M059J (cell line): ENCODE measurements at places on chromosomes 12 and 14. TPM values are rescaled to one million over a fixed set of nuclear protein-coding genes. Genes with fewer than 3 reads are reported as not detected.

KSR2 gene
- 0.20 and 0.30 TPM in 2 replicates for total RNA-seq

C1QL4 gene
- total RNA-seq, result 0.39 TPM in 1 of 2 replicates, not detected in the other

CYP27B1 gene
- total RNA-seq, result 1.8 and 3.2 TPM in 2 replicates

PLA2G1B gene
- total RNA-seq, result not detected in 2 replicates

KRT1 gene
- total RNA-seq, result not detected in 2 replicates

APOLD1 gene
- 16.9 and 18.9 TPM in 2 replicates for total RNA-seq

DCN gene
- 16.3 and 16.5 TPM in 2 replicates for total RNA-seq

NDUFB1 gene
- 275 and 582 TPM in 2 replicates for total RNA-seq

CATSPERB gene
- not detected in 2 replicates for total RNA-seq

PRKD1 gene
- 5.8 TPM in 2 replicates for total RNA-seq

TAS2R46 gene
- not detected in 2 replicates for total RNA-seq

SIX6 gene
- total RNA-seq, result not detected in 2 replicates

ASCL1 gene
- not detected in 2 replicates for total RNA-seq

GRCh38 chr12:94418517-94418916 lies 41.1 kb downstream of the CEP83 start:
- peak; percentile 6 for DNase-seq

- peak; percentile 99 for DNase-seq
Observed at GRCh38 chr14:54652188-54652587, 85.3 kb downstream of the SAMD4A start.

DNA sequence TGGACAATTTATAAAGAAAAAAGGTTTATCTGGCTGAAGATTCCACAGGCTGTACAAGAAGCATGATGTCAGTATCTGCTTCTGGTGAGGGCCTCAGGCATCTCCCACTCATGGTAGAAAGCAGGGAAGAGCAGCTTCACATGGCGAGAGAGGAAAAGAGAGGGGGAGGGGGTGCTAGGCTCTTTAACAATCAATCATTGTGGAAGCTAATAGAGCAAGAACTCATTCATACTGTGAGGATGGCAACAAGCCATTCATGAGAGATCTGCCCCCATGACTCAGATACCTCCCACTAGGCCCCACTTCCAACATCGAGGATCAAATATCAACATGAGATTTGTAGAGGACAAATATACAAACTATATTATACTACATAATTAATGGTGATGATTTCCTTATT lies 361.9 kb upstream of the FAR2 start:
- no peak for DNase-seq

GRCh38 chr12:1642513-1642912 lies 13.5 kb downstream of the WNT5B start:
- DNase-seq, result no peak

GRCh38 chr12:53764615-53765014 lies 12.8 kb upstream of the CISTR start:
- no peak for DNase-seq

DNA sequence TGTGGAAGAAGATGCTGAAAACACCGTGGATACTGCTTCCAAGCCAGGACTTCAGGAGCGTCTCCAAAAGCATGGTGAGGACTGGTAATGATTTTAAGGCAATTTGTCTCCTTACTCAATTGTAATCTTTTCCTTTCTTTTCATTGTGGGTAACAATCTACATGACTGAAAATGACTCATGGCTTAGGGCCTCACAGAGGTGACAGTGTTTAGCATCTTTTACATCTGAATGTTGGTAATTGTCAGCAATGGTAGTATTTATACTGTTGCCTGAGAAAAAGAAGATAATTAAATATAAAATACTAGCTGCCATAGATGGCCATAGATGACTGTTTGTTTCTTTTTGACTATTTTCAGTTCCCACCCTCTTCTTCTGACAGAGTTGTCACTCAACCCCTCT lies 31.6 kb downstream of the TULP3 start:
- peak; percentile 46 for DNase-seq

GRCh38 chr14:61662437-61663311 lies 32.6 kb upstream of the HIF1A start:
- DNase-seq, result peak; percentile 98

GRCh38 chr12:29376118-29376517 lies 4.9 kb downstream of the ERGIC2 start:
- DNase-seq, result no peak

GRCh38 chr14:35412272-35413056 lies 7.9 kb upstream of the NFKBIA start:
- DNase-seq, result no peak

- DNase-seq, result no peak
Observed at GRCh38 chr14:102472791-102473150, 36.8 kb downstream of the ANKRD9 start.

DNA sequence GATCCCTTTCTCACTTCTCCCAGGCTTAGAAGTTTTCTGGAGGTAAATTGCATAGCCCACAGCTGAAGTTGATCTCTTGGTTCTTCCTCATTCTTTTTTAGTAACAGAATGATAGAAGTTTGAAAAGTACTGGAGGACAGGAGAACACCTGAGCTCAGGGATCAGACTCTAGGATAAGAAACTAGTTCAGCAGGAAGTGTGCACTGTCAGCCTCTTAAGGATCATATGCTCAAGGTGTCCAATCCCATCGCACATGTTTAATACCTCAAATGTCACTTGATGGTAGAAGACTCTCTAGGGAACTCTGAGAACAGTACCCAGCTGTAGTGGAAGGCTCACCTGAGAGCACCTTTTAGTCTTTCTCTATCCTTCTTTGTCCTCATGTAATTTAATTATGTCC lies 14.7 kb upstream of the LIMA1 start:
- DNase-seq, result no peak

DNA sequence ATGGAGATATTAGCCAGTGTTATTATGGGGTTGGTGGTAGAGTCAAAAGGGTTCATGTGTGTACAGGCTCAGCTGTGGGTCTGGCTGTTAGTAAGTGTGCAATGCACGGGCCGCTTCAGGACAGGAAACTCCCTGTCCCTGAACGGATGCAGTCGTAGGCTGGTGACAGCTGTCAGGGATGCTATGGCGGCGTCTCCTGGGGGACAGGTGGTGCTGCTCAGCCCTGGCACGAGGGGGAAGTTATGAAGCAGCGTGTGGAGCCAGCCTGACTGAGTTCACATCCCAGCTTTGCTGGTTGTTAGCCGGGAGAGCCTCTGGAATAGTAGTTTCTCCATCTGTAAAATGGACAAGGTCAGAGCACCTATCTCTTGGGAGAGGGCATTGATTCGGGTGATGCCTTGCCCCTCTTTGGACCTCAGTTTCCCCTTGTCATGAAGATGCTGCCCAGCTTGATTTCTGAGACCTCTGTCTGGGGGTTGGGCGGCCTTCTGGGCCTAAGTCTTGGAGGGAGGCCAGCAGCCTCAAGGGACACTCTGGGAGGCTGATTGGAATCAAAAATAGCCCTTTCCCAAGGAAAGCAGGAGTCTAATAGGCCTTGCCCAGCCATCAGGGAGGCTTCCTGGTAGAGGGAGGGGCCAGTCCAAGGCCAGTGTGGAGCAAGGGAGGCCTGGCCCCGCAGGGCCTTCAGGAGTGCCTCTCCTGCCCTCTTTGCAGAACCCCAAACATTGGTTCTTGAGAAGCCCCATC lies 7.1 kb downstream of the ASB2 start:
- DNase-seq, result no peak

DNA sequence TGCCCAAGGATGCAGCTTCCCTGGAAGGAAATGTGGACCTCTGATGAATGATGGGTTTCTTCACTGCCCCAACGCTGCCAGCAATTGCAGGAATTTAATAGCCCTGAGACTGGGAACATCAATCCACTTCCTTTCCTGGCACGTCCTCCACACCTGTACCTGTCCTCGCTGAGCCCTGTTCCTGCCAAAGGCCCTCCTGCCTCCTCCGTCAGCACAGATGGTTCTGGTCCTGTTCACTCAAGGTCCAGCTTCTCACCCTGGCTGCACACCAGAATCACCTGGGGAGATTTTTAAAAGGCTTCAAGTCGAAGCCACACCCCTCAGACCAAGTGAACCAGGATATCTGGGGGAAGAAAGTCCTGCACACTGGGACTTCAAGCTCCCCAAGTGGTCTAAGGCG lies 38.4 kb upstream of the TMEM132C start:
- no peak for DNase-seq

GRCh38 chr14:26191123-26191522 lies 406.7 kb downstream of the NOVA1 start:
- DNase-seq, result no peak

DNA sequence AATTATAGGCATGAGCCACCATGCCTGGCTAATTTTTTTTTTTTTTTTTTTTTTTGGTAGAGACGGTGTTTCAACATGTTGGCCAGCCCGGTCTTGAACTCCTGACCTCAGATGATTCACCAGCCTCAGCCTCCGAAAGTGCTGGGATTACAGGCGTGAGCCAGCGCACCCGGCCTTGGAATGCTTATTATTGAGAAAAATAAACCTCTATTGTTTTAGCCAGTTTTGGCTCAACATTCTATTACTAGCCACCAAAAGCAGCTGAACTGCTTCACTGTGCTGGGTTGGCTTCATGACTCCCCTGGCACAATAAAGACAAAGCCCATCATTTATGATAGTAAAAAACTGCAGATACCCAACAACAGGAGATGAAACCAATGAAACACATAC lies 93.5 kb upstream of the CEP83 start:
- DNase-seq, result peak; percentile 88

DNA sequence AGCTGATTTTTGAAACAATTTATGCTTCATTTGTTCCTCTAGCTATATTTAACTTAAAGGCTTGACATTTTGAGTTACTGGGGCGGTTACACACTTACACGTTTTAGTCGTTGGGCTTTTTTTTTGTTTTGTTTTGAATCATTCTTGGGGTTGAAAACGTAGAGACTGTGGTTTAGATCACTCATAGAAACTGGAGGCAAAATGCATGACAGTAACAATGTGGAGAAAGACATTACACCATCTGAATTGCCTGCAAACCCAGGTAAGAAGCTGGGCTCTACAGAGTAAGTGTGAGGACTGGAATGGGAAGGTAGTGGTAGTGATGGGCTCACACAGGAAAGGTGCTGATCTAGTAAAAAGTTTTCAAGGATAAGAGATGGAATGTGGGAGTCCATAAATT lies at the start of gene CLEC2D:
Gene CLEC2D, plus strand, starts transcription at position 180 of the 400 bp plus-strand sequence. Its CDS starts 22 bp downstream, at position 202.
- no peak for DNase-seq

DNA sequence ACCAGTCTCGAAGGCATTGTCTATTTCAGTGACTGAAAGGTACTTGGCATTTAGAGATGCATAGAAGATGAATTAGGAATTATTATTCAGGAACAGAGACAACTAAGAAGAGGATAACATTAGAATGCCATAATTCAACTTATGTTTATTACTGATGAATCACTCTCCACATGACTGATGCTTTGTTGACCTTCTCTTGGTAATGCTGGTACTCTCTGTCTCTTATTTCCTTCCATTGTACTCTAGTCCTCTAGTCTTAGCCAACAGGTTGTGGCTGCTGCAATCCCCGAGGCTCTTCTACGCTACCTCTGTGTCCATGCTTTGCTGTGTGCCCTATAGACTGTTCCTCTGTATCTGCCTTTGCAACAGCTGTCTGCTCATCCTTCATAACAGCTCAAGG lies 652.9 kb downstream of the NRXN3 start:
- DNase-seq, result no peak

- no peak for DNase-seq
Observed at GRCh38 chr14:28565345-28565744, 201.2 kb upstream of the FOXG1 start.

- no peak for DNase-seq
Observed at GRCh38 chr12:92175961-92176360, 30.3 kb upstream of the BTG1 start.

DNA sequence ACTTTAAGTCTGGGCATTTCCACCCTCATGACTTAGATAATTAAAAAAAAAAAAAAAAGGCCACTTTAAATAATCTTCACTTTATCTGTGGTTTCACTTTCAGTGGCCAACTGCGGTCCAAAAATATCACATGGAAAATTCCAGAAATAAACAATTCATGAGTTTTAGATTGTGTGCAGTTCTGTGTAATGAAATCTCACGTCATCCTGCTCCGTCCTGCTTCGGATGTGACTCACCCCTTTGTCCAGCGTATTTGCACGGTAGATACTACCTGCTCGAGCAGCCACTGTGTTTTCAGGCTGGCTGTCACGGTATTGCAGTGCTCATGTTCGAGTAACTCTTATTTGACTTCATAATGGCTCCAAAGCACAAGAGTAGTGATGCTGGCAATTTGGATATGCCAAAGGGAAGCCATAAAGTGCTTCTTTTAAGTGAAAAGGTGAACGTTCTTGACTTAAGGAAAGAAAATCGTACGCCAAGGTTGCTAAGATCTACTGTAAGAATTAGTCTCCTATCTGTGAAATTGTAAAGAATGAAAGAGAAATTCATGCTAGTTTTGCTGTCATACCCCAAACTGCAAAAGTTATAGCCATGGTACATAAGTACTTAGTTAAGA lies 2.4 kb downstream of the E2F7 start:
- peak; percentile 89 for DNase-seq

- no peak for DNase-seq
Observed at GRCh38 chr12:53955036-53955775, 503 bp downstream of the HOXC12 start.

- DNase-seq, result peak; percentile 25
Observed at GRCh38 chr14:26199590-26200370, 398.1 kb downstream of the NOVA1 start.

- DNase-seq, result peak; percentile 62
Observed at GRCh38 chr14:50920482-50921230, 23.6 kb downstream of the PYGL start.

GRCh38 chr14:99141236-99141635 lies 130.8 kb downstream of the BCL11B start:
- no peak for DNase-seq

DNA sequence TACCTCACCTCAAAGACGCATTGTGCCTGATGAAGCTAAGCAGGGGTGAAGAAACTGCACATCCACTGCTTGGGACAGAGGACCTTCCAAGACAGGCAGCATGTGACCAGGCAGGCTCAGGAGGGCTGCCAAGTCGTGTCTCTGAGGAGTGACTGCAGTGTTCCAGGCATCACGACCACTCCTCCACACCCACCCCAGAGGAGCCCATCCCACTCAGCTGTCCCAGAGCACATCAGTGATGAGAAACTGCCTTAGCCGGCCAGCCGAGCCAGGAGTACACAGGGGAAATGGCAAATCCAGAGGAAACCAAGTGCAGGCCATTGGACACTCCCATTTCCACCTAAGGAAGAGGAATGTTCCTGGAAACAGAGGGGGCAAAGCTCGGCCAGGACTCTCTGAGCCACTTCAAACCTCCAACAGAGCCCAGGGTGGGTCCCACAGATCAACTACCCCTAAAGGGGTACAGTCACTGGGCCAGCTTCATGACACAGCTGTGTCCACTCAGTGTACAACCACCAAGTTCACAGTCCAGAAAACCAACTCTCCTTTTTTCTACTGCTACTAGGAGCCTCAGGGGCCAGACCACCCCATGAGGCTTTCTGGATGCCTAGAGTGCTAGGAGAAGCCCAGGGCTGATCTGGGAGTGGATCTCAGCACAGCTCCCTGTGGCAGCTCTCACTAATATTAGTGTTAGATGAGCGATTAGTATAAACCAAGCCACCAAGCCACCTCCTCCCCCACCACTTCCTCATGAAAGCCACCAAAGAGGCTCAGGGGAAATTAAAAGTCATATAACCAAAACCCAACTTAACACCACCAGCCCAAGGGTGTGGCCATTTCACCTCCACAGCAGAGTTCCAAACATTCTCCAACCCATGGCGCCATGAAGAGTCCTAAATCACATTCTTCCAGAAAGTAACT lies 15.4 kb downstream of the PXN start:
- peak; percentile 30 for DNase-seq

GRCh38 chr12:19909418-19909817 lies 458.9 kb upstream of the PDE3A start:
- no peak for DNase-seq
